ENCODE measurements at places on chromosomes 11 and 22. TPM values are rescaled to one million over a fixed set of nuclear protein-coding genes. Genes with fewer than 3 reads are reported as not detected.

The OR51G2 gene
- not detected for polyA plus RNA-seq

The ANKK1 gene
- 0.05 TPM for polyA plus RNA-seq

The A4GALT gene
- polyA plus RNA-seq = 5.2 TPM

The CRACR2B gene
- polyA plus RNA-seq = 1.1 TPM

The PDGFD gene
- 7.0 TPM for polyA plus RNA-seq

The OTOG gene
- polyA plus RNA-seq = not detected

The HORMAD2 gene
- polyA plus RNA-seq = not detected

The MTMR3 gene
- 26.0 TPM for polyA plus RNA-seq

The SLC6A5 gene
- not detected for polyA plus RNA-seq

The OLFML1 gene
- not detected for polyA plus RNA-seq

GRCh38 chr11:76980196-76980595 is 54.0 kb upstream of the B3GNT6 start:
- DNase-seq = no peak
- H3K27me3 ChIP-seq = no peaks in the 10 kb centered on the region
- H3K4me3 ChIP-seq = no peak overlapping the region

- DNase-seq = no peak
- no peaks in the 10 kb centered on the region for H3K4me1 ChIP-seq
- no peaks in the 10 kb centered on the region for H3K27me3 ChIP-seq
- no peak overlapping the region for H3K27ac ChIP-seq
Observed at GRCh38 chr11:76654298-76654851, 16.2 kb downstream of the LRRC32 start.

DNA sequence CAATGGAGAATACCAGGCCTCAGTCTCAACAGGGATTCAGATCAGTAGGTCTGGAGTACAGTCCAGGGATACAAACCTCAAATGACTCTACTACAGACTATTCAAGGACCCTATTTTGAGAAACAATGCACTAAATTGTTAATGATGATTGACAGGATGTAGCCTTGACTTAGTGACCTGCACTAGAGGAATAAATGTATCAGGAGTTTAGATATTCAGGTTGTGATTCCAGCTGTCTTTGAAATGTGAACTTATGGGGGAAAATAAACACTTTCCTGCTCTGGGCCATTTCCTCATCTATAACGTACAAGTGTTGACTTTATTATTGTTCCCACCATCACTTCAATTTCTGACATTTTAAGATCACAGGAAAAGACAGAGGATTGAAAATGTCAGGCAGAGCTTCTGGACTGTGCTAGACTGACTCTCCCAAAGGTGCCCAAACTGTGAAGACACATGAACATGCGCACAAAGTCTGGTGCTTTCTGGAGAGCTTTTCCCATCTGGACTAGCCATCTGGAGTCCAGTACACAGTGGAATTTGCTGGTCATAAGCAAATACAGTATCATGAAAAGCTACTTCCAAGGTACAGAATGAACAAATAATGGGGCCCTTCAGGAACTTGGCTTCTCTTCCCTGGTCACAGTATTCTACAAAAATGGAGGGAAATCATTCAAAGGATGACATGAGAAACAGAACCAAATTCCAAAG is 110.4 kb downstream of the USP35 start:
- no peaks in the 10 kb centered on the region for H3K27me3 ChIP-seq
- no peak for DNase-seq
- no peaks in the 10 kb centered on the region for H3K4me1 ChIP-seq
- no peak overlapping the region for H3K4me3 ChIP-seq
- no peak overlapping the region for H3K27ac ChIP-seq
- H3K36me3 ChIP-seq = no peaks in the 10 kb centered on the region

- H3K36me3 ChIP-seq = no peaks in the 10 kb centered on the region
- H3K27ac ChIP-seq = no peak overlapping the region
- no peak overlapping the region for H3K4me3 ChIP-seq
- H3K27me3 ChIP-seq = no peaks in the 10 kb centered on the region
- H3K4me1 ChIP-seq = no peaks in the 10 kb centered on the region
Observed at GRCh38 chr22:49926916-49927315, 8.5 kb downstream of the CRELD2 start.

GRCh38 chr11:107606141-107606540 is 15.2 kb downstream of the ELMOD1 start:
- H3K4me3 ChIP-seq = no peak overlapping the region
- peak; percentile 5 for DNase-seq
- H3K27ac ChIP-seq = no peak overlapping the region
- no peaks in the 10 kb centered on the region for H3K36me3 ChIP-seq
- H3K27me3 ChIP-seq = peaks cover 37% of the 10 kb centered on the region

- no peak within 1 kb of the TSS for H3K4me3 ChIP-seq
- DNase-seq = no peak
- peaks cover 34% of the 10 kb centered on the region for H3K4me1 ChIP-seq
Observed at GRCh38 chr11:36567694-36568093, at the start of gene RAG1. TSS of gene RAG1 (plus strand) at chr11:36568007. CDS start at chr11:36573305, 5,298 bp downstream.

DNA sequence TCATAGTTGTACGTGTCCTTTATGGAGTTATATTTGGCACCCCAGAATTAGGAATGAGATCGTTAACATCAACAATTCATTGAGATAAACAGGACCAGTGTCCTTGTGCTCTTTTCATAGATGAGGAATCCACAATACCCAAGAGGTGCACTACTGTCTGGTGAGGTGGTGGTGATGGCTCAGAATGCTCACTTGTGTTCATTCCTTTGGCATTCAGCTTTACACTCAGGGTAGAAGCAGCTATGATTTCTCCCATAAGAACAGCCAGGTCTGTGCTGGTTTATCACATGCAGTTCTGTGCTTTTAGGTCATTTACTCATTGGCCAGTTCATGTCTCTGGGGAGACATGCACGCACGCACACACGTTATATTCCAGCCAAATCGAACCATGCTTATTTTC is 167.2 kb downstream of the FAT3 start:
- no peak overlapping the region for H3K4me3 ChIP-seq
- H3K27me3 ChIP-seq = no peaks in the 10 kb centered on the region
- DNase-seq = no peak
- H3K4me1 ChIP-seq = no peaks in the 10 kb centered on the region

- H3K4me3 ChIP-seq = no peak overlapping the region
- DNase-seq = peak; percentile 10
- no peak overlapping the region for H3K27ac ChIP-seq
- no peaks in the 10 kb centered on the region for H3K27me3 ChIP-seq
- no peaks in the 10 kb centered on the region for H3K4me1 ChIP-seq
Observed at GRCh38 chr11:43802509-43802908, 78.1 kb upstream of the ALKBH3 start.

- no peaks in the 10 kb centered on the region for H3K36me3 ChIP-seq
- no peak for DNase-seq
- no peak overlapping the region for H3K27ac ChIP-seq
- H3K4me1 ChIP-seq = no peaks in the 10 kb centered on the region
Observed at GRCh38 chr11:94586546-94586945, 19.4 kb downstream of the PIWIL4 start.

GRCh38 chr11:35118906-35119305 is 20.1 kb upstream of the CD44 start:
- H3K4me3 ChIP-seq = no peak overlapping the region
- H3K4me1 ChIP-seq = no peaks in the 10 kb centered on the region
- no peak for DNase-seq
- no peaks in the 10 kb centered on the region for H3K27me3 ChIP-seq
- no peaks in the 10 kb centered on the region for H3K36me3 ChIP-seq

GRCh38 chr22:47626428-47627390 is 864.3 kb downstream of the TBC1D22A start:
- H3K4me3 ChIP-seq = no peak overlapping the region
- H3K27ac ChIP-seq = no peak overlapping the region
- no peaks in the 10 kb centered on the region for H3K4me1 ChIP-seq
- no peaks in the 10 kb centered on the region for H3K36me3 ChIP-seq

- H3K4me1 ChIP-seq = peaks cover 4% of the 10 kb centered on the region
- H3K27me3 ChIP-seq = no peaks in the 10 kb centered on the region
- H3K36me3 ChIP-seq = no peaks in the 10 kb centered on the region
- H3K27ac ChIP-seq = no peak overlapping the region
Observed at GRCh38 chr11:25769287-25769686, 562.6 kb upstream of the ANO3 start.

DNA sequence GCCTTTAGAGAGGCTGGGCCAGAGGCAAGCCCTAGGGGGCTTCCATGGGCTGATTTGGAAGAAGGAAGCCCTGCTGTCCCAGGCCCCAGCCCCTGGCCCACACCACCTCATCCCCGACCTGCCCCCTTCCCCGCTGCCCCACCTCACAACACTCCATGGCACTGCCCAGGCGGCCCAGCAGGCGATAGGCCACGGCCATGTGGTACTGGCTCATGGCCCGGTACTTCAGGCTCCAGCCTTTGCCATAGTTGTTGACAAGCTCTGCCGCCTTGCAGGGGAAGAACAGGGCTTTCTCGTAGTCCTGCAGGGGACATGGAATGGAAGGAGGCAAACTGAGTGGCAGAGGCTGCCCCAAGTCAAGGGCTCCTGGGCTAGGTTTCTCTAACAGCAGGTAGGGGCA is 6.4 kb downstream of the RAPSN start:
- no peak overlapping the region for H3K27ac ChIP-seq
- H3K4me3 ChIP-seq = no peak overlapping the region
- H3K36me3 ChIP-seq = no peaks in the 10 kb centered on the region
- no peaks in the 10 kb centered on the region for H3K4me1 ChIP-seq

DNA sequence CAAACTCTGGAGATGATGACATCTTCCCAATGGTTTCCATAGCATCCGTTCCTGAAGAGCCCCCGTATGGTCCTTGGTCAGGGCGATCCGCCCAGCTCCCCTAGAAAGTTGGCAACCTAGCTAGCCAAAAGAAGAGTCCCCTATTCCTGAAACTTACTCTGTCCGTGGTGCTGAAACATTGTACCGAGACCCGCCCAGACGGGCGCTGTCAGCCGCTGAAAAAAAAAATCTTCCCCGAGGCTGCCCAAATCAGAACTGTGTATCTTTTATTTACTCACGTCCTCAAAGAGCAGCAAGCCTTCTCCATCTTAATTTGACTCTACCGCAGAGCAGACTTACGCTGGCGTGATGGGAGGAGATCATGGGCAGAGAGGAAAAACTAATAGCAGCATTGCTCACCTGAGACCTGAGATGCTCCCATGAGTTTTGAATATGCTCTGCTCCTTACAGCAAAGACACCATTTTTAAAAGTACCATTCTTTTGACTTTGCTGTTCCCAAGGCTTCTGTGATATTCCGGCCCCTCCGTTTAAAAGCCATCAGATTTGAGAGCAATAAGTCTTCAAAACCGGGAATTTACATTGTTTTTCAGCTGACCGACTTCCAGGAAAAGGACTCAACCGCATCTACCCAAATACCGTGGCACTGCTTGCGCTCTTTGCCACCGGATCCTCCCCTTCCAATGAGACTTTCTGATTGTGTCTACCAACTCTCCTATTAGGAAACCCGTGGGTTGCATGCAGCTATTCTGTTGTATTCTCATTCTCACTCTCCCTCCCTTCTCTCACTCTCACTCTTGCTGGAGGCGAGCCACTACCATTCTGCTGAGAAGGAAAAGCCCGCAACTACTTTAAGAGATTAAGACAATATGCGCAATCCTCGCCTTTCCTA is at the start of gene SLC17A6:
SLC17A6 (plus strand) TSS at position 786 of the 890 bp plus-strand sequence. CDS start 153 bp downstream, outside the sequence.
- H3K4me1 ChIP-seq = no peaks in the 10 kb centered on the region
- no peak within 1 kb of the TSS for H3K27ac ChIP-seq
- no peak within 1 kb of the TSS for H3K4me3 ChIP-seq
- no peaks in the 10 kb centered on the region for H3K27me3 ChIP-seq
- H3K36me3 ChIP-seq = no peaks in the 10 kb centered on the region

DNA sequence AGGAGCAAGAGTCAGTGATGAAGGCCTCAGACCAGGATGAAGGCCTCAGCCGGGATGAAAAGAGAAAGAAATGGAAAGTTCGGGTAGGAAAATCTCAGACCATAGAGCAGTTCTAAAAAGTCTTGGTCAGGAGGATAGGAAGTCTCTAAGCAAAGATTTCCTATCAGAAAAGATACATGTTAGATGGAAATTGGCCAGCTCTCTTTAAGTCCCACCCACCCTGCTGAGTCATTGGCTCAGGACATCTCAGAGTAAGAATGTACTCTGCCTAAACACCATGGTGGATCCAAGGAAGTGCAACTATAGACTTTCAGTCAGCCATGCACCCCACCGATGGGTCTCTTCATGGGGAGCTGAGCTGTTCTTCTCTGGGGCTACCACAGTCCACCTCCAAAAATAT is 4.4 kb downstream of the OR8B3 start:
- DNase-seq = no peak
- no peaks in the 10 kb centered on the region for H3K36me3 ChIP-seq
- H3K27me3 ChIP-seq = no peaks in the 10 kb centered on the region
- H3K27ac ChIP-seq = no peak overlapping the region
- no peaks in the 10 kb centered on the region for H3K4me1 ChIP-seq
- no peak overlapping the region for H3K4me3 ChIP-seq

DNA sequence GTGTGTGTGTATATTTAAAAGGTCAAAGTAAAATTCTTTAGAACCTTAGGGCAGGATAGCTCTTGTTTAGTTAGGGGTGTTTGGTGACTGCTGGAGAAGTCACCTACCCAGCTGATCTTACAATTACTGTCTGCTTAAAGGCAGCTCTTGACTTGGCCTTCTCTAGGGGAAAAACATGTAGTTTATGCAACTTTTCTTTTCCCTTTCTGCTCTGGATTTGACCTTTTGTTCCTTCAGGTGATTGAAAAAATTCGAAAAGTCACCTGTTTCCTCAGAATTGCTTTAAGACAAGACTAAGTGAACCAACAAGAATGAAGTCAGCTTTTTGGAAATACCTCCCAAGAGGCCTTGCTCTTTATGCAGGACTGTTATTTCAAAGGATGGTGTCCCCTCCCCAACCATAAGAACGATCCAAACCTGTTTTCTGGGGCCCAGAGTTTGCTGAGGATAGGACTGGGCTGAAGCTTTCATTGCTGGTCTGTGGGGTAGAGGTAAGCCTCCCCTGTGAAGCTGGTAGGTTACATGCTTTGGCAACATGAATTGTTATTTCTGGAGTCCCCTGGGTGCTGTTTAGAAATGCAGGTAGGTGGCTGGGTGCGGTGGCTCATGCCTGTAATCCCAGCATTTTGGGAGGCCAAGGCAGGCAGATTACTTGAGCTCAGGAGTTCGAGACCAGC is 111.2 kb downstream of the PTPRJ start:
- no peaks in the 10 kb centered on the region for H3K36me3 ChIP-seq
- H3K27ac ChIP-seq = no peak overlapping the region
- no peaks in the 10 kb centered on the region for H3K27me3 ChIP-seq

- DNase-seq = peak; percentile 1
- H3K27me3 ChIP-seq = no peaks in the 10 kb centered on the region
- no peak overlapping the region for H3K4me3 ChIP-seq
- no peaks in the 10 kb centered on the region for H3K4me1 ChIP-seq
- no peaks in the 10 kb centered on the region for H3K36me3 ChIP-seq
Observed at GRCh38 chr11:42473106-42473505, 838.7 kb upstream of the API5 start.

DNA sequence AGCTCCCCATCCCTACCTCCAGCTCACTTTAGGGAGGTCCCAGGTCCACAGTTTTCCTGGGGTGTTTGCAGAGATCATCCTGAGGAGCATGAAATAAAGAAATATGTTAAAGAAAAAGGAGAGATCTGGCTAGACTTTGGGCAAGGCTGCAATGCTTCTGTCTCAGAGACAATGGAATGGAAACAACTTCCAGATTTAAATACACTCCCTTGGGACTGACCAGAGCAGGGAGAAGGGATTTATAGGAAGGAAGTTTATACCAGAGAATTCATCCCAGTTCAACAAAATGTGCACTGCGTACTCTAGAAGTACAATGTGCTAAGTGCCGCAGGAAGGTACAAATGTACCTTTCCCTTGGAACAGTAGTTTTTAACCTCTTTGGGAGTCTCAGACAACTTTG is 40.4 kb downstream of the ETS1 start:
- H3K4me1 ChIP-seq = no peaks in the 10 kb centered on the region

GRCh38 chr11:35407041-35407440 is 12.3 kb downstream of the SLC1A2 start:
- no peak overlapping the region for H3K4me3 ChIP-seq
- no peak for DNase-seq
- H3K27me3 ChIP-seq = no peaks in the 10 kb centered on the region
